ENCODE measurements at places on chromosomes 12 and 14. TPM values are rescaled to one million over a fixed set of nuclear protein-coding genes. Genes with fewer than 3 reads are reported as not detected.

GRCh38 chr12:99043319-99043914 is 398.3 kb downstream of the APAF1 start:
- peak; percentile 74 for DNase-seq

Gene JPH4
- 0.24 TPM for total RNA-seq

GRCh38 chr12:118436002-118436730 is 59.8 kb downstream of the SUDS3 start:
- no peak for DNase-seq

Gene PALS1
- 14.7 TPM for total RNA-seq

DNA sequence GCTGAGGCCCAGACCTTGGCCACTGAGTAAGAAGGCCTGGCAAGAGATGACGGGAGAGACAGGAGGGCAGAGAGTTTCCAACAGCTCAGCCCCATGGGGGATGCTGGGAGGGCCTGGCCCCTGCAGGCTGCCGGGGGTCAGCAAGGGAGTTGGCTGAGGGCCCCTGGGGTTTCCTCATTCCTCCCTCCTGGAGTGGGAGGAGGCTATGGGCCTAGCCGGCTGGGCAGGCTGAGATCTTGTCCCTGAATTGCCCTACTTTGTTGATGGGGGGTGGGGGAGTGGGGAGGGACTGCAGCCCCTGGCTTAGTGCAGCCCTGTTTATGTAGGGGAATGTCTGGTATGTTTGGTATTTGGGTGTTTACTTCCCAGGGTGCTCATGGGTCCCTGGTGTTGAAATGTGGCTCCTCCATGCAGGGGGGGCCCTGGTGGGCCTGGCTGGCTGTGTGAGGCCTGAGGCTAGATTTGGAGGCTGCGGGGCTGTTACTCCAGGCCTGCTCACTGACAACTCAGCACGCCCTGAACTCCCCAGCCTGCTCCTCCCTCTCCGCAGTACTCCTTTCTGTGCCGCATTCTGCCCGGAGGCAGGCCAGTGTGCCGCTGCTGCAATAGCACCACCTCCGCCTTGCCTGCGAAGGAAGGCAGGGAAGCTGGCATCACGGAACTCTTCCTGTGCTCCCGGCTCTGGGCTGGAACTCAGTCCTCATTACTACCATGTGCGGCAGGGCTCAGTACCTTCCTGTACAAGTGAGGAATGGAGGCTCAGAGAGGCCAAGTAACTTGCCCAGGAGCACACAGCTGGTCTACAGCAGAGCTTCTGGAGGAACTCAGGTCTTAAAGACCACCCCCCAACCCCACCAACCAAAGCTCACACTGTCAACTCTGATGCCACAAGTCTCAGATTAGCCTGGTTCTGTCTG is 25.3 kb downstream of the JDP2 start:
- DNase-seq: no peak

Gene KRT72
- not detected for total RNA-seq

Gene SLCO1C1
- total RNA-seq: 1.2 TPM

GRCh38 chr14:21880918-21881317 is 207.3 kb upstream of the OR4E1 start:
- DNase-seq: no peak

- no peak for DNase-seq
Measured at GRCh38 chr12:111211910-111212757, 156.8 kb downstream of the PHETA1 start.

Gene CHGA
- total RNA-seq: not detected

- no peak for DNase-seq
Measured at GRCh38 chr12:107783406-107784376, 9.2 kb downstream of the ASCL4 start.

DNA sequence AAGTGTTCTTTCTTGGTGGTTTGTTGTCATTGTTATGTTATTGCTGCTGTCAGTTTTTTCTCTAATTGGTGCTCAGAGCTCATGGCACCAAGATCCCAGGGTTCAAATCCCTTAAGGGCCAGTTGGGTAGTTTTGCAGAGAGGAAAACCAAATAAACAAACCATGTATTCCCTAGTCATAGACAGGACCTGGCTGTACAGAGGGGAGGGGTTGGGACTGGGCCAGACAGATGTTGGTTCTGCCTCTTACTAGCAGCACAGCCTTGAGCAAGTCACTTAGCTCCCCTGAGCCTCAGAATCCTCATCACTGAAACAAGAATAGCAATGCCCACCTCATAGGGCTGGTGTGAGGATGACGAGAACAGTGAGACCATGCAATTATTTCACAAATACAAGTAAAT is 53.4 kb downstream of the LTBP2 start:
- DNase-seq: no peak

DNA sequence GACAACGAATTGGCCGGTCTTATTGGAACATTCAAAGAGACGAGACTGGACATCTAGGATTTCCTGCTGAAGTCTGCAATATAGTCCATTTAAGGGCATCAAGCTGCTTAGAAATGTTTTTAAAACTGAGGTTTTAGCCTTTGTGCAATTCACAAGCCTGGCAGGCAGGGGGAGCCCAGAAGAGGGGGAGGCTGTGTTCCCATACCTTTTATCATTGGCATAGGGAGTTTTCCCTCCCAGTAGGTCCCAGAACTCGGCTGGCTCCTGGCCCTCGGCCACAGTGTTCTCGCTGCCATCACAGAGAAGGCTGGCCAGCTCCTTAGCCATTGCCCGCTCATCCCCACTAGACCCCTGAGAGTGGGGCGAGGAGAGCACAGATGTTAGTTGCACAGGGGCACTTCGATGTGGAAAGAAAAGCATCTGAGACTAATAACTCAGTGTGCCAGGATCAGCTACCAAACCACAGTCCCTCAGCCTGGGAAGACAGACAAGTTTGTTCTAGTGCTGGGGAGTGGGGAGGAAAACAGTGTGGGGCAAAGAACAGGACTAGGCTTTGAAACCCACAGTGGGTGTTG is 15.1 kb downstream of the AVIL start:
- no peak for DNase-seq

- DNase-seq: no peak
Measured at GRCh38 chr12:118307069-118307954, 65.4 kb downstream of the TAOK3 start.

- DNase-seq: peak; percentile 47
Measured at GRCh38 chr12:132307976-132308852, 21.2 kb downstream of the GALNT9 start.

DNA sequence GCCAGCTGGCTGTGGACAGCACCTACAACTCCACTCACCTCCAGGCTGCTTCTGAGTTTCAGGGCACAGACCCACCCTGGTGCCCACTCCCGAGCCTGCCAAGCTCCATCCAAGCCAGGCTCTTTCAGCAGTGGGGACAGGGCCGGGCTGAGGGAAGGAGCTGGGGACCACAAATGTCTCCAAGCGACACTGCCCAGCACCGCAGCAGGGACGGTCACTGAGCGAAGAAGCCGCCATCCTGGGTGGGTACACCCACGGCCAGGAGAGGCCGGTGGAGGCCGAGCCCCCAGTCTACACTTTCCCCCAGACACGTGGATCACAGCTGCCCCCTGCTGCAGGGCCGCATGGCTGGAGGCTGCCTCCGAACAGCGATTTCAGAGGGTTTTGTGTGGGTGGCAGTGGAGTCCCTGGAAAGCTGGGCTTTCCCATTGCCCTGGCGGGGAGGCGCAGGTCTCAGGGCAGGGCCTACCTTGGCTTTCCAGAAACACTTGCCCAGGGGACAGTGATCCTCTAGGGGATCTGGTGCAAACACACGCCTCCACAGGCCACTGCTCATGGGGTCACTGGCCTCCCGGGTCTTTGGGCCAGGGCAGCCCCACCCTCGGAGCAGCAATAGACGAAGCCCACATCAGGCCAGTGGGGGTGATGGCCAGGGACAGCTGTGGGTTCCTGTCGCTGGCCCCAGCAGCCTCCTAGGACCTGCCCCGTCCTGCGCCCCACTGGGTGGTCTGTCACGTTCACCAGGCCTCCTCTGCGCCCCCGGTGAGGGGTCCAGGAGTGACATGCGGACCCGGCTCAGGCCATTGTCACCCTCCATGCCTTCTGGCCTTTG is 1.2 kb upstream of the GPR132 start:
- DNase-seq: no peak

Gene LPCAT3
- total RNA-seq: 54.7 TPM

GRCh38 chr12:50402264-50403000 is 1.7 kb downstream of the LARP4 start:
- DNase-seq: no peak

GRCh38 chr14:22541721-22542120 is 47.3 kb downstream of the DAD1 start:
- no peak for DNase-seq

Gene CMA1
- 1.3 TPM for total RNA-seq

DNA sequence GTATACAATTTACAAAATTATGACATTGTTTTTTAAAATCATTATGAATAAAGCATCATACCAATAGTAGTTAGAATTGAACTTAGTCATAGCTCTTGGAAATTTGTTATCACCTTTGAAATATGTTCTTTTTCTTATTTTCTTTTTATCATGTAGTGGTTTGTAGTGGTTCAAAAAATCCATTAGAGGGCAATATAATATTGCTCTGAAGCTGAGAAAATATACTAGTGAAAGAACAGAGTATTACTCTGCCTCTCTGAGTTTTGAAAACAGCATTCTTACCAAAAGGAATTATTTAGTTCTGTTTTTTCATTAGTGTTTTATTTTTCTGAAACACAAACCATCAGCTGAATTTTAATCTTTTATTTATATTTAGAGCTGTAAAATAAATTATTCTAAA is 76.2 kb downstream of the PDZRN4 start:
- no peak for DNase-seq

- no peak for DNase-seq
Measured at GRCh38 chr12:23855813-23856212, 93.7 kb downstream of the SOX5 start.

Gene EMP1
- 129 TPM for total RNA-seq

Gene LBHD2
- total RNA-seq: not detected

GRCh38 chr14:71320734-71321573 is 413.7 kb downstream of the PCNX1 start:
- peak; percentile 90 for DNase-seq

GRCh38 chr12:32397696-32398095 is 1.7 kb upstream of the FGD4 start:
- DNase-seq: no peak

Gene AKAP6
- total RNA-seq: 160 TPM

Gene RPS26
- 35.5 TPM for total RNA-seq

Gene INSM2
- not detected for total RNA-seq

DNA sequence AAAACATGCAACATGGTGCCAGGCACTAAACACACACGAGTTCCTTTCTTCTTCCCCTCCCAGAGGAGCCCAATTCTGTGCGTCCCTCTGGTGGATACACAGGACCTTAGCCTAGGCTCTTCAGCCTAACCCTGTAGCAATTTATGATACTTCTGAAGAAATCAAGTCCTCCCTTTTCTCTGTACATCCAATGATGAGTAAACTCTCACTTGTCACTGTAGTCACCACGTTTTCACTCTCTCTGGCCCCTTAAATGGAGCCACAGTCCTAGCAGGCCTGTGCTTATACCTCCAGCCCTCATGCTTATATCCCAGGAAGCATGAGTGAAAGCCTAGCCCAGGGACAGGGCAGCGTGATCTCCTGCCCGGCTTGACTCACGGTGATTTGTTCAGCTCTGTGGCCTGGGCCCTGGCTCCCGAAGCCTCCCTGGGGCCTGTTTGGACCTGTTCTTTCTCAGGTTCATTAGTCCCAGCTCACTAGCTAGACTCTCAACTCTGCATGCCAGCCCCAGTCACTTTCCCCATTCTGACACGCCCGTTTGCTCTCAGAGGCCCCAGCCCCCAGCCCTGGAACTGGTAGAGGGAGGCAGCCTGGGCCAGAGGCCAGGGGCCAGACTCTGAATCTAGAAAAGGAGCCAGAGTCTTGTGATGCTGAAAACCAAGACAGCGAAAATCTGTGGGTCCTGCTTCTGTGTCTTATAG is 24.1 kb upstream of the PLEKHG3 start:
- no peak for DNase-seq

DNA sequence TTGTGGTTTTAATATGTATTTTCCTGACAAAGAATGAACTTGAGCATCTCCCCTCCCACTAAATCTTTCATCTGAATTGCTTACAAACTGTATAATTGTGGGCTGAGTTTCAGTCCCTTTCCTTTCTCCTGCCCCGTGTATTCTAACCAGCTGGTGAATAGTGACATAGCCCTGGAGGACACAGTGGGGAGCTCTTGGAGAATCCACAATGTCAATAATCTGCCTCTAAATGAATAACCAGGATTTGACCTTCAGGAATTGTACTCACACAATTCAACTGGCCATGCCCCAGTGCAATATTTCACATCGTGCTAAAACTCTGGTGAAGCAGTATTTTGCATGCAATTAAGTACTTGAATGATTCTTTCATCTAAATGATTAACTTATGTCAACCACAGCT is 177.2 kb downstream of the C12orf42 start:
- no peak for DNase-seq

Gene MMP17
- total RNA-seq: 0.73 TPM

DNA sequence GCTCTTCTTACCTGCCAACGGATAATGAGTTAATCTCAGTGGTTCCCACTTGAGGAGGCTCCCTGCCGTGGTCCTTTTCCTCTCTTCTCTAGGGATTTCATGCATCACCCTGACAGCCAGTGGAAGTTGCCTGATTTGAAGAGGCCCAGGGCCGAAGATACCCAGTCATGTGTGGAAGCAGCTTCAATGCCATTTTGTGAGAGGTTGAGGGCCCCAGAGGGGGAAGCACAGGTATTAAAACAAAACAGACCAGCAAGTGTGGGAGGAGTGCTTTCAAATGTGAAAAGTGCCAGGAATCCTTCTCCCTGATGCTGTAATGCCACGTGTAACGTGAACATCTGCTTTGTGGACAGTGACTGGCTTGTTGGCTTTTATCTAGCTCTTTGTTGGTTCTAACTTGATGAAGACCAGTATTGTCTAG is 1.5 kb downstream of the TCP11L2 start:
- no peak for DNase-seq

DNA sequence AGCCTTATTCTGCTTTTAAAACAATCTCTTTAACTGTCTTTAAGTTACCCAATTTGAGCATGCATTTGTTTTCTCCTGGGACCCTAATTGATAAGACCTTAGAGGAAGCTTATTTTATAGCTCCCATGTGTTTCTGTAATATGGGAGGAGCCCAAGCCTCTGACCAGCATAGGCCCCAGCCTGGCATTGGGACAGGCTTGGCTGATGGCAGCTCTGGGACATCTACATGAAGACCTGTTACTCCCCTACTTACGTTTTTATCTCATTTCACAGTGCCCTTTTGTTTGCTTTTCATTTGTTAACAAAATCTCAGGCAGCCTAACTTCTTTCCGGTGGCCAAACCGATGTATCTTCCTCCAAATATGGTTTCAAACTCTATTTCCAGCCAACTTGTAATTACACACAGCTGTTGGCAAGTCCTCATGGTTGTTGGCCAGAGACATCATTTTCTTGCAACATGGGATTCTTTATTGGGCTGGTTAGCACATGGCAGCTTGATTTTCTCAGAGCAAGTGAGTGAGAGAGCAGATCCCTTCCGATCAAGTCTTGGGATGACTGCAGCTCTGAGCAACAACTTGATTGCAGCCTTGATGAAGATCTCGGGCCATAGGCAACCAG is 1117.5 kb downstream of the AACS start:
- no peak for DNase-seq

GRCh38 chr14:62162998-62163589 is 400.9 kb downstream of the SNAPC1 start:
- DNase-seq: no peak
